Tracheal epithelial cell (primary cell): ENCODE measurements at places on chromosomes 16 and 17. TPM values are rescaled to one million over a fixed set of nuclear protein-coding genes. Genes with fewer than 3 reads are reported as not detected.

Gene SHISA9
- total RNA-seq, result under 0.01 and 4.6 TPM in 2 replicates

Gene EFCAB5
- under 0.01 TPM in 1 of 2 replicates, not detected in the other for total RNA-seq

Gene ACSM2B
- total RNA-seq, result not detected in 2 replicates

Gene SLFN12
- 5.5 and 11.1 TPM in 2 replicates for total RNA-seq

Gene MT3
- total RNA-seq, result not detected in 2 replicates

Gene SIAH1
- total RNA-seq, result 44.3 and 55.4 TPM in 2 replicates

Gene YWHAE
- 412 and 413 TPM in 2 replicates for total RNA-seq
